Right renal pelvis (tissue), 4 donors: ENCODE measurements at places on chromosomes 16 and 17. TPM values are rescaled to one million over a fixed set of nuclear protein-coding genes. Genes with fewer than 3 reads are reported as not detected.

KIF19 gene
- polyA plus RNA-seq, result 0.24 TPM

TEKT5 gene
- not detected for polyA plus RNA-seq

TNP2 gene
- polyA plus RNA-seq, result not detected

SLFN14 gene
- polyA plus RNA-seq, result 0.32 TPM

PPP1R27 gene
- polyA plus RNA-seq, result 0.18 TPM

PERCC1 gene
- not detected for polyA plus RNA-seq

RNF112 gene
- 1.9 TPM for polyA plus RNA-seq

DNA sequence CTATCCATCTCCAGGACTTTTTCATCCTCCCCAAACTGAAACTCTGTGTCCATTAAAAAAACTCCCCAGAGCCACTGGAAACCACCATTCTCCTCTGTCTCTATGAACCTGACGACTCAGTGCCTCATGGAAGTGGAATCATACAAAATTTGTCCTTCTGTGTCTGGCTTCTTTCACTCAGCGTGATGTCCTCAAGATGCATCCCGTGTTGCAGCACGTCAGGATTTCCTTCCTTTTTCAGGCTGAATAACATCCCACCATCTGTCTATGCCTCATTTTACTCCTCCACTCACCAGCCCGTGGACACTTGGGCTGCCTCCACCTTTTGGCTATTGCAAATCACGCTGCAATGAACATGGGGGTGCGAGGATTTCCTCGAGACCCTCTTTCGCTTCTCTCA is 12.6 kb upstream of the ALDH3A1 start:
- no peak for DNase-seq

DNA sequence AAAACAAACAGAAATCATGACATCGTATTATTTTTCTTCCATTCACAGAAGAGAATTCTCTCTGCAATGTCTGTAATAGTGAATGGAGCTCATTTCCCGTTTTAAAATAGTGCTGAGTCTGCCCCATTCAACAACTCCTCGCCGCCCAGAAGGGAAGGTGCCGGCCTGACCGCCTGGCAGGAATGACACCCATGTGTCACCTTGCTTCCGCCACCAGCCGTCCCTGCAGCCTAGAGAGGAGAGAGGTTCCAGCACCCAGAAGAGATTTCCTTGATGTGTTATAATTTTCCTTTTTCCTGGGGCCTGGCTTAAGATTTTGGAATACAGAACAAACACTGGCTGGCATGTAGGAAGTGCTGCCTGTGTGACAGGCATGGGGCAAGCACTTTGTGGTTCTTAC is 60.0 kb downstream of the MEAK7 start:
- DNase-seq, result no peak

- DNase-seq, result no peak
Observed at GRCh38 chr17:30274887-30275286, 16.9 kb downstream of the BLMH start.

GRCh38 chr16:8645831-8646230 is 24.3 kb downstream of the METTL22 start:
- DNase-seq, result no peak

DNA sequence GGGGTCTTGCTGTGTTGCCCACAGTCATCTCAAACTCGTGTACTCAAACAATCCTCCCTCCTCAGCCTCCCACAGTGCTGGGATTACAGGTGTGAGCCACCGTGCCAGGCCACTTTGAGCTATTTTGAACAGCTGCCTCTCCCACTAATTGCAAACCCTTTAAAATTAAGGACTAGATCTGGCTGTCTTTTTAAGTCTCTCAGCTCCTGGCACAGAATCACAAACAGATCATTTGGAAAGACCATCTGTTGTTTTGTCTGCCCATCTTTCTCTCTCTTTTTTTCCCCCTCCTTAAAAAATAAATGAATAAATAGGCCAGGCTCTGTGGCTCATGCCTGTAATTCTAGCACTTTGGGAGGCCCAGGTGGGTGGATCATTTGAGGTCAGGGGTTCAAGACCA is 10.9 kb upstream of the STAT3 start:
- no peak for DNase-seq

DNA sequence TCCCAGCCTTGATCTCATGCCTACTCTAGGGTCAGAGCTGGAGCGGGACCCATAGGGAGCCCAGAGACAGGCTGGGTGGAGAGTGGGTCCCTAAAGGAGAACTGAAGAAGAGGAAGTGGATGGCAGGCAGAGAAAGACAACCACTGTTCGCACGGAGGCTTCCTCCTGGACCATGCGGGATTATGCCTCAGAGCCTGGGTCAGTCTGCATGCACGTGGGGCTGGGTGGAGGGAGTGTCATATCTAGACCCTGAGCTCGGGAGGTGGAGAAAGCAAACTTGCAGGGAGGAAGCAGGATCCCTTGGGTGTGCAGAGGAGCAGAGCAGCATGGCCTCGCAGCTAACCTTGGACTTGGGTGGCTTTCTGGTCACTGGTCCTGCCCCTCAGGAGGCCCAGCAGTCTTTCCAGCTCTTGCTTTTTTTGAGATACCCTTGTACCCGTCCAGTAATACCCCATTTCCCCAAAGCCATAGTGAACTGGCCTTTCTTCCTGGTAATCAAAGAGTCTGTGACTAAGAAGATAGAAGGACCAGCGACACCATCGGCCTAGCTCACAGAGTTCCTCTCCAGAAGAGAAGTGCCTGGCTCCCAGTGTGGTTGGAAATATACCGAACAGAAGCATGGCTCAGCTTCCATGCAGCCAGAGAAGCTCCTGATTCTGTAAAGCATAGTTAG is 344.2 kb downstream of the CPPED1 start:
- no peak for DNase-seq

DNA sequence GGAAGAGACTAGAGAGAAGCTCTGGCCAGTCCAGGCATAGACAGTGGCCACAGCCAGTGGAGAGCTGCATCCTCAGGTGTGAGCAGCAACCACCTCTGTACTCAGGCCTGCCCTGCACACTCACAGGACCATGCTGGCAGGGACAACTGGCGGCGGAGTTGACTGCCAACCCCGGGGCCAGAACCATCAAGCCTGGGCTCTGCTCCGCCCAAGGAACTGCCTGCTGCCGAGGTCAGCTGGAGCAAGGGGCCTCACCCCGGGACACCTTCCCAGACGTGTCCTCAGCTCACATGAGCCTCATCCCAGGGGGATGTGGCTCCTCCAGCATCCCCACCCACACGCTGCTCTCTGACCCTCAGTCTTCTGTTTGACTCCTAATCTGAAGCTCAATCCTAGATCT is 3.2 kb downstream of the RHBDF1 start:
- no peak for DNase-seq

- DNase-seq, result no peak
Observed at GRCh38 chr17:37384560-37385149, 8.9 kb downstream of the C17orf78 start.

DNA sequence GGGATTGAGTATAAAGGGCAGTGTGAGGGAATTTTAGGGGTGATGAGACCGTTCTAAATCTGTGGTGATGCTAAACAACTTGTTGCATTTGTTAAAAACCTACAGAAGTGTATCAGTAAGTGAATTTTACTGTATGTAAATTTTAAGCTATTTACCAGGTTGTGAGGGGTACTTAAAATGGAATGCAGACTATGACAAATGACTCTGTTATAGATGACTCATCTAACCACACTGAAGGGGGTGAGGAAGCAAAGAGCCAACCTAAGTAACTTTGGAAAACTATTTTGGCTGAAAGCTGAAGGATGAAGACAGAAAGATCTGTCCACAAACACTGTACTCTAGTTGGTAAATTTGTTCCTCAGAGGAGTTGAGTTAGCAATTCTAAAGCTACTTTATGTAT is 5.3 kb upstream of the MKS1 start:
- DNase-seq, result no peak

DNA sequence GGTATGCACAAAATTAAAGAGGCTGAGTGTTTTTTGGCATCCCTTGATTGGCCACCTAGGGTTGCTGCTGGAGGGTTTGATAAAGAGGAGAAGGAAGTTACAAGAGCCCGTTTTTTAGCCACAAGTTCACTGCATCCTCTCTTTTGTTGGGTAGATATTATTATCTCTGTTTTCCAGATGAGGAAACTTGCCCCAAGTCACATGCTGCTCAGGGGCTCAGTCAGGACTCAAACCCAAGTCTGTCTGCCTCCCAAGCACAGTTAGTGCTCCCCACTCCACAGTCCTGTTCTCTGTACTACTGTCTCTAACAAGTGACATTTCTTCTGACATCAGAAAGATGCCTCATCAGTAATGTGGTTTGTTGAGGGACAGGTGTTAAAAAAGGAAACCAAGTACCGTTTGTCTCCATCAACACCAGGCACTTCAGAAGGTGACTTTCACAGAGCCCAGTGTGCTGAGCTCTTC is 1.4 kb downstream of the NT5M start:
- no peak for DNase-seq

DNA sequence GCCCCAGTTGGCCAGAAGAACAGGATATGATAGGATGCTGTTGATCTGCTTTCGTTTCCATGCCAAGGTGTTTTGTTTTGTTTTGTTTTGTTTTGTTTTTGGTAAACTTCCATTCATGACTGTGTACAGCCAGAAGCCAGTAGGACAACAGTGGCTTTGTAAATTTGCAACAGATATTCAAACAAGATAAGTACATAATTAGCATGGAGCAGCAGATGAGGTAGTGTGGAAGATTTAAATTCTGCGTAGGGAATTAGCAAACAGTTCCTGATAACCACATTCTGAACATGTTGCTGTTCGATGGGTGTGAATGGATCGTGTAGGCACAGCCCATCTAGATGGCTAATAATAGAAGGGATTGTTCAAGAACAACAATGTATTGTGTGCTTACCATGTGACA is 1080.1 kb upstream of the RBFOX1 start:
- DNase-seq, result no peak

GRCh38 chr17:80832888-80833583 is 158.6 kb upstream of the CHMP6 start:
- peak; percentile 84 for DNase-seq

- peak; percentile 7 for DNase-seq
Observed at GRCh38 chr17:41377546-41377945, 4.6 kb downstream of the KRT34 start.

DNA sequence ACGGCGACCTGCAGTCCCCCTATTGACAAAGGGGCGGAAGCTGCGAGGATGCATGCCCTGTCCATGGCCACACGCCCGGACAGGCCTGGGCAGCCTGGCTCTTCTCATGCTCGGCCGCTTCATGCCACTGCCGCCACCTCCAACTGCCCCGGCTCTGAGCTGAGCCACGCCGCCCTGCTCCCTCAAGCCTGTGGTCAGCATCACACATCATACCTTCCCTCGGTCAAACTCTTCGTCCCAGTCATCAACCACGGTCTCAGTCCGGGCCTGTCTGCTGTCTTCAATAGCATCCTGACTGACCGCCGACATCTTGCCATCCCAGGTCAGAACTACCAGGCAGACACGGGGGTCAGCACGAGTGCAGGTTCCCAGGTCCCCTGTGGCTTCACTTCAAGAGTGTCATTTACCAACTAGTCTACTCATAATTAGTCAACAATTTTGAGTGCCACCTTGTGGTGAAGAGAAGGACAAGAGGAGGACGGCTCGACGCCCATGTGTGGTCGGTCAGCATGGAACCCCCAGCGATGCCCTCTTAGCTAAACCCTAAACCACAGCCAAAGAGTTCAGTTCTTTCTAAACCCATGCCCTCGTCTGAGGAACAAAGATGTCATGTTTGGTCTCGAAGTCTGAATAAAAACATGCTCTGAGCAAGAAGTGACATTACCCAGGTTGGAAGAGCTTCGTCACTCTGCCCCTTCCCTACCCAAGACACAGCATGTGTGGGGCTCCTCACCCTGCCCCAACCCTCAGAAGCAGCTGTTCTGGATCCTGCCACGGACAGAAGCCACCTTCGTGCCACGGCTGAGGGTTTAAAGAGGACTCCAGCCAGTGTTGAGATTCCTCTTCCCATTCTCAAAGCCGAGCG is 16.9 kb upstream of the CYTH1 start:
- no peak for DNase-seq

GRCh38 chr17:78082988-78083387 is 45.6 kb downstream of the TMC6 start:
- DNase-seq, result no peak

- no peak for DNase-seq
Observed at GRCh38 chr16:21001262-21001661, 100.7 kb downstream of the LYRM1 start.

DNA sequence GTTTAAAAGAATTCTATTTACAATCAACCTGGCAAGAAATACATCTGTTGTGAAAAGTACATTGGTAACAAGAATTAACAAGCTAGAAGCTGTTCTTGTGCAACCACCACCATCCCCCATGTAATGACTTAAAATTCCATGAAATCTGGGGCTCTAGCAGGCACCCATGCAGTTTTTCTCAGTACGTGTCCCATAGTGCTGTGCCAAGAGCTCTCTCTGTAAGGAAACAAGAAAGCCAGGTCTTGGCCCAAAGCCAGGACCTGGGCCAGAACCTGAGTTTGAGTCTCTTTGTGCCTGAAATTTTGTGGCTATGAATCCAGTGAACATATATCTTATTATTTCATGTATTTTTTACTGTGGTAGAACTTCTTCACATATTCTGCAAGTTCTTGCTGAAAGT is 46.6 kb downstream of the NUP93 start:
- no peak for DNase-seq

GRCh38 chr17:38579934-38580333 is 25.8 kb downstream of the SRCIN1 start:
- DNase-seq, result no peak

DNA sequence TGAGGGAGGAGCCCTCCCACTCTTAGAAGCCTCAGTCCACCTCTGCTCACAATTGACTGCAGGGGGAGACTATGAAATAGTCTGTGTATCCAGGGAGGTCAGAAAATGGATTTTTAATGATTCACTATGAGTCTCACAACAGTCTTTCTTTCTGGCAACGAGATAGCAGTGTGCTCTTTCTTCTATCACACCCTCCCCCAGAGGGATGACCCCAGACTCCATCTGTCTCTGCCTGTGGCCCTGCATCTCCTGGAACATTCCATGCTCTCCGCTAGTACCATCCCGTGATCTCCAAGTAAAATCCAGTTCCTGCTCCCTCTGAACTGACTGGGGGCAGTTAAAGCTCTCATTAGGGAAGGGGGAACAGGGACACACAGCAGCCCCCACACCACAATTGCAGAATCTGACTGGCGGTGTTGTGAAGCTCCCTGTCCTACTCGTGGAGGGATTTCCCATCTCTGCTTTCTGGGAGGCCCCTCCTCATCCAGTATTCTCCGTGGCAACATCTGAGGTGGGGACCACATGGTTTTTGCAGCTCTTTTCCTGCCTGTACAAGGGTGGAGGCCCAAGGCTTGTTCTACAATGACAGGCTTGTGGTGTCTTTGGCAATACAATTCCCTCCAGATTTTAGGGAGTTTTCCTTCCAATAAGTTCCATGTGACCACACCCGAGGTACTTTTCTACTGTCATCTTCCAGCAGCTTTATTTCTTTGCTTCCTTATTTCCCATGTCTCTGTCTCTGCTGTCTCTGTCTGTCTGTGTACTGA is 19.4 kb downstream of the NATD1 start:
- DNase-seq, result no peak

DNA sequence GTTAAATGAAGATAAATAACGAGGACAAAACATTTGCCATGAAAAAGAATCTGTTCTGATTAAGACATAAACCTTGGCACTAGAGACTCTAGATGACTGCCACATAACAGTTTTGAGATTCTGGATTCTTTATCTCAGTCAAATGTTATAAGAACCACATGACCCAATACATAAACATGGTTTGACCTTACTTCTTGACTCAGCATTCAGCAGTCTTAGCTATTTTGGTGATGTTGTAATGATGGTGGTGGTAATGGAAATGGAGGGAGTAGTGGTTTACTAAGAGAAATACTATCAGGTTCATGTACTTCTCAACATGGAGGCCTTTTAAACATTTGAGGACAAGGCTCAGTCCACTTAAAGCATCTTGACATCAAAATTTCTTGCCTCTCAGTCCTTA is 925.4 kb downstream of the CDH11 start:
- DNase-seq, result no peak
